ENCODE measurements at places on chromosomes 11 and 22.

DNA sequence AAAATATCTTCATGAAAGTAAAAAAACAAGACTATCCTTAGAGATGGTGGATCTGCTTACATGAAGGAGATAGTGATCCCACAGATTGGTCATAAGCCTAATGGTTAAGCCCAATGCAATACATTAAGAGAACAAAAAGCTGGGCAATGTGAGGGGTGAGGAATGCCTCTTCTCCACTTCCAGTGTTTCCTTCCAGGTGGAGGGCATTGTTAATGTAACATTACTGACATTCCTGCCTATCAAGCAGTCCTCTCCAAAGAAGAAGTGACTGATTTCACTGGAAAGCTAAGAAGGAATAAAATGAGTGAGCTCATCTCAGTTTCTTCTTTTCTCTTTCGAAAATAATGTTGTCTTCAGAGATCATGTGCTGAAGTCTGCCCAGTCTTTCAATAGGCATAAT lies 207.8 kb downstream of the RAB38 start:
- DNase-seq: no peak

- no peak for DNase-seq
These were observed 45.0 kb downstream of the TEAD1 start for GRCh38 chr11:12719221-12719620.

DNA sequence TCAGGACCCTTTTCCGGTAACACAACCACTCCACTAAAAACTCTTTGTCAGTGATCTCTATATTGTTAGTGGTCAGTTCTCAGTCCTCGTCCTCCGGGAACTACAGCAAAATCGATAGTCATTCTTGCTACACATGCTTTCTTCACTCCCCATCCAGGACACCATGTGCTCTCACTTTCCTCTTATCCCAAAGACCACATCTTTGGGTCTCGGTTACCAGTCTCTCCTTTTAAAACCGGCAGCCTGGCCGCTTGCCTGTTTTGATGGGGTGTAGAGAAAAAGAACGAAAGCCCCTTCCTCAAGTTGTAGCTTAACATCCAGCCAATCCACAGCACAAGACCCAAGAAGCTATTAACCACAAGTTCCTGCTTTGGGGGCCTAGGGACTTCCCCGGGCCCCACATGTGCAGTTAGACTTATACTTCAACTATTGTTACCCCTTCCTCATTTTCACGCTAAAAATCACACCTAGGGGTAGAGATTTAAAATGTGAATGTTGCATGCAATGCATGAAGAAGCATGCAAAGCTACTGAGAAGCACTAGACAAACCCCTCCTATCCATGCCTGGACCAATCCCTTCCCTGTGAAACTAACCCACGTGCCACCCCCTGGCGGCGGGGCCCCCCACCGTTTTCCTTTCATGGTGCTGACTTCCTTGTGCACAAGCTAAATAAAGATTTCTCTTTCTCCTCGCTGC lies 1.5 kb upstream of the TOLLIP start:
- no peak for DNase-seq

- no peak for DNase-seq
These were observed 64.1 kb upstream of the MPPED2 start for GRCh38 chr11:30650266-30650665.

GRCh38 chr11:80613655-80614054 lies 1172.8 kb upstream of the TENM4 start:
- DNase-seq: no peak

- DNase-seq: no peak
These were observed 166.8 kb upstream of the MTMR2 start for GRCh38 chr11:96090711-96091110.

GRCh38 chr11:4102711-4103110 lies 8.1 kb downstream of the RRM1 start:
- DNase-seq: no peak

- DNase-seq: no peak
These were observed 124.3 kb upstream of the TTC12 start for GRCh38 chr11:113189909-113190667.

DNA sequence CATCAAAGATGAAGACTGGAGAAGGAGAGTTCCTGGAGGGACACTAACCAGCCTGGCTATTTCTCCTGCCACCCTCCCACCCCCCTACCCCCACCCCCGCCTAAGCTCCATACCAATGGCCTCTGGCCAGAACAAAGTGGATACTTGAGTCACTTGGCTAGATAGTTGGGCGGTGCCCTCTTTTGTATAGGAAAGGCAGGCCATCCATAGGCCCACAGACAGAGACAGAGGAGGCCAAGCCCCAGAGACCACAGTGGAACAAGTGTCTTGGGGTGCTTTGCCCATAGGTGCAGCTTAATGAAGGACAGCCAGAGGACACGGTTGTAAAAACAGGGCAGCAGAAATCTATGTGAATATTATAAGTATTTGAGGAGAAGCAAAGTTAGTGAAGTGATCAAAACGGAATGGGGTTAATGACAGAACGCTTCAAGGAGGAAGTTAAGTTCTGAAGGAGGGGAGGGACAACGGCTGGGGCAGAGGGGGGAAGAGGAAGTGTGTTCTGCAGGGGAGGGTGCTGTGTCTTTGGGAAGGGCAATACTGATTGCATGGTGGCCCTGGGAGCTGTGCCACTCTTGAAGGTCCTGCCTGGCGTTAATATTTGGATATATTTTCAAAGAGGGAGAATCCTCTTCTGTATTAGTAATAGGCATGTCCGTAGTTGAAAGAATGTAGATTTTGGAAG lies 32.7 kb downstream of the FLI1 start:
- no peak for DNase-seq
